ENCODE measurements at places on chromosomes 2 and 18. TPM values are rescaled to one million over a fixed set of nuclear protein-coding genes. Genes with fewer than 3 reads are reported as not detected.

- no peaks in the 10 kb centered on the region for H3K27me3 ChIP-seq
- no peak for DNase-seq
These were observed 493.3 kb downstream of the CMPK2 start for GRCh38 chr2:6372317-6372901.

DNA sequence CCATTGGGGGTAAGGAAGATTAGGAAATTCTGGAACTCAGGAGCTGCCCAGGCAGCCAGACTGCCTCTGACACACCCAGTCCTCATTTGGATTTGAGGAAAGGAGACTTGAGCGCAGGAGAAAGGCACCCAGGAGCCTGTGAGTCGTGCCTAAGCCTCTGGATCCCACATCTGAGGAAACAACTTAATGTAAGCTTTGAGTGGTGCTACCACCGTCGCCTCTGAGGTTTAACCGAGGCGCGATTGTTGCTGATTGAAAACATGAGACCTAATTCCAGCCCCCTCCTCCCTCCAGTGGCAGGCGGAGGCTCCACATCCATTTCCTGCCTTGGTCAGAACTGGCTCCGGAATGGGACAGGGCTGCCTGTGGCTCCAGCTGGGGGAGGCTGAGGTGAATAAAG, 176.7 kb upstream of the PKDCC start:
- H3K4me3 ChIP-seq, result no peak overlapping the region
- peaks cover 6% of the 10 kb centered on the region for H3K4me1 ChIP-seq
- peaks cover 6% of the 10 kb centered on the region for H3K27me3 ChIP-seq
- H3K27ac ChIP-seq, result no peak overlapping the region
- no peaks in the 10 kb centered on the region for H3K36me3 ChIP-seq

Gene INHBB
- not detected for total RNA-seq

Gene CACNB4
- total RNA-seq, result 0.12 TPM

Gene ZNF396
- 0.77 TPM for total RNA-seq

- H3K4me1 ChIP-seq, result no peaks in the 10 kb centered on the region
- DNase-seq, result no peak
- H3K27me3 ChIP-seq, result no peaks in the 10 kb centered on the region
- no peak overlapping the region for H3K4me3 ChIP-seq
- H3K27ac ChIP-seq, result no peak overlapping the region
These were observed 288.2 kb downstream of the NBAS start for GRCh38 chr2:15272942-15273341.

DNA sequence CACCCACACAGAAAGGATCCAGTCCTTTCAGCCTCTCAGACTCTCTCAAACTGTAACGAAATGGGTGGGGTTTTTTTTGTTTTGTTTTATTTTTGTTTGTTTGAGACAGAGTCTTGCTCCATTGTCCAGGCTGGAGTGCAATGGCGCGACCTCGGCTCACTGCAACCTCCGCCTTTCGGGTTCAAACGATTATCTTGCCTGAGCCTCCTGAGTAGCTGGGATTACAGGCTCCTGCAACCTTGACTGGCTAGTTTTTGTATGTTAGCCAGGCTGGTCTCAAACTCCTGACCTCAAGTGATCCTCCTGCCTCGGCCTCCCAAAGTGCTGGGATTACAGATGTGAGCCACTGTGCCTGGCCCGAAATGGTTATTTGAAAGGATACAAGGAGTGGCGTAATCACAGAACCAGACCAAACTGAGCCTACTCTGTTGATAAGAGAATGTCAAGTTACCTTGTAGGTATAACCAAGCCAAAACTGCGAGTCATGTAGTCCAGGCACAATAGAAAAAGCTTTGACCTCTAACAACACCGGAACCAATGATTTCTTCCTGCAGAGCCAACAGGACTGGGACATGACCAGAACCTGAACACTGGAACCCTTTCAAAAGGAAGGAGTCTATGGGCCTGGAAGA, 72.5 kb downstream of the NCAPH start:
- H3K4me3 ChIP-seq, result no peak overlapping the region
- DNase-seq, result no peak
- H3K27me3 ChIP-seq, result no peaks in the 10 kb centered on the region
- no peaks in the 10 kb centered on the region for H3K36me3 ChIP-seq
- H3K27ac ChIP-seq, result peak overlapping the region; percentile 92
- peaks cover 35% of the 10 kb centered on the region for H3K4me1 ChIP-seq

Gene MROH2A
- total RNA-seq, result not detected

DNA sequence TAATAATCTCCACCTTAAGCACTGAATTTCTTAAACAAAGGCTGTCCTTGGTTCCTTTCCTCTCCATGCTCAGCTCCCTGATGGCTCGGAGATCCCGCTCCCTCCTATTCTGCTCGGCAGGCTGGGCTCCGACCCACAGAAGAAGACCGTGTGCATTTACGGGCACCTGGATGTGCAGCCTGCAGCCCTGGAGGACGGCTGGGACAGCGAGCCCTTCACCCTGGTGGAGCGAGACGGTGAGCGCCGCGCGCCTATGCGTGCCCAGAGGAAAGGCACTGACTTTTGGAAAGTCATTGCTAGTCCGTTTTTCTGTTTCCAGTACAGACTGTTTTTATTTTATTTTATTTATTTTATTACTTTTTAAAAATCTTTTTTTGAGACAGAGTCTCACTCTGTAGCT, 9.6 kb downstream of the CNDP2 start:
- no peak overlapping the region for H3K4me3 ChIP-seq
- H3K36me3 ChIP-seq, result peaks cover 73% of the 10 kb centered on the region
- no peak for DNase-seq
- no peaks in the 10 kb centered on the region for H3K27me3 ChIP-seq
- H3K4me1 ChIP-seq, result peaks cover 30% of the 10 kb centered on the region
- H3K27ac ChIP-seq, result no peak overlapping the region

- H3K27ac ChIP-seq, result no peak overlapping the region
- no peak for DNase-seq
These were observed 180.9 kb downstream of the SMAD2 start for GRCh38 chr18:47749600-47749973.

GRCh38 chr2:3608373-3609278, 13.7 kb downstream of the COLEC11 start:
- no peaks in the 10 kb centered on the region for H3K27me3 ChIP-seq
- DNase-seq, result no peak
- peaks cover 10% of the 10 kb centered on the region for H3K4me1 ChIP-seq
- H3K27ac ChIP-seq, result peak overlapping the region; percentile 33

- H3K27me3 ChIP-seq, result no peaks in the 10 kb centered on the region
- H3K4me1 ChIP-seq, result peaks cover 12% of the 10 kb centered on the region
- no peak overlapping the region for H3K4me3 ChIP-seq
- H3K27ac ChIP-seq, result no peak overlapping the region
These were observed 174.6 kb downstream of the HAUS1 start for GRCh38 chr18:46278481-46279465.

- no peaks in the 10 kb centered on the region for H3K36me3 ChIP-seq
- H3K27me3 ChIP-seq, result no peaks in the 10 kb centered on the region
- no peak overlapping the region for H3K4me3 ChIP-seq
- no peak for DNase-seq
- H3K4me1 ChIP-seq, result no peaks in the 10 kb centered on the region
These were observed 239.0 kb upstream of the RAB6C start for GRCh38 chr2:129740504-129740903.

DNA sequence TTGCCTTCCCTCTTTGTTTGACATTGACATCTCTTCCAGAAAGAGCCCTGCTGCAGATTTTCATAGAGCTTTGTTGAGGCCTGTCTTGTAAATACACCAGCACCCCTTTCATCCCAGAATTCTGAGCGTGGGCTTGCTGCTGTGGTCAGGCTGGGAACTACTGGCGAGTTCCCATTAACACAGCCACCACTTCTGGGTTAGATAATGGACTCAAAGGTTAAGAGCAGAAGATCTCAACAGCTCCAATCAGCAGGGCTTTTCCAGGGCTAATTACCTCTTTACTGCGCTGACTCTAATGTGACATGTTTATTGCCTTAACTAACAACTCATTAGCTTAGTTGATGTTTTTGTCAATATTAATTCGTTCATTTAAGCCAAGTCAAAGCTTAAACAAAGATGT, 235.9 kb upstream of the BOD1L2 start:
- no peak overlapping the region for H3K4me3 ChIP-seq
- no peak for DNase-seq
- H3K27me3 ChIP-seq, result no peaks in the 10 kb centered on the region
- H3K36me3 ChIP-seq, result peaks cover 8% of the 10 kb centered on the region
- H3K27ac ChIP-seq, result no peak overlapping the region

- no peaks in the 10 kb centered on the region for H3K4me1 ChIP-seq
- no peaks in the 10 kb centered on the region for H3K27me3 ChIP-seq
- no peak overlapping the region for H3K4me3 ChIP-seq
These were observed 174.2 kb downstream of the PRPF40A start for GRCh38 chr2:152542995-152543481.

- H3K36me3 ChIP-seq, result no peaks in the 10 kb centered on the region
- H3K4me3 ChIP-seq, result no peak overlapping the region
- no peak overlapping the region for H3K27ac ChIP-seq
- no peaks in the 10 kb centered on the region for H3K4me1 ChIP-seq
- H3K27me3 ChIP-seq, result no peaks in the 10 kb centered on the region
These were observed 140.9 kb downstream of the CAPN13 start for GRCh38 chr2:30666266-30666874.

GRCh38 chr2:174877301-174877700, 113.0 kb upstream of the CHRNA1 start:
- no peak overlapping the region for H3K4me3 ChIP-seq
- no peak overlapping the region for H3K27ac ChIP-seq
- DNase-seq, result no peak
- H3K4me1 ChIP-seq, result no peaks in the 10 kb centered on the region
- no peaks in the 10 kb centered on the region for H3K36me3 ChIP-seq

Gene R3HDM1
- total RNA-seq, result 52.3 TPM

GRCh38 chr2:241445426-241445825, 63.0 kb downstream of the STK25 start:
- no peak overlapping the region for H3K4me3 ChIP-seq
- DNase-seq, result peak; percentile 38
- peaks cover 23% of the 10 kb centered on the region for H3K36me3 ChIP-seq
- peaks cover 34% of the 10 kb centered on the region for H3K4me1 ChIP-seq
- no peak overlapping the region for H3K27ac ChIP-seq

DNA sequence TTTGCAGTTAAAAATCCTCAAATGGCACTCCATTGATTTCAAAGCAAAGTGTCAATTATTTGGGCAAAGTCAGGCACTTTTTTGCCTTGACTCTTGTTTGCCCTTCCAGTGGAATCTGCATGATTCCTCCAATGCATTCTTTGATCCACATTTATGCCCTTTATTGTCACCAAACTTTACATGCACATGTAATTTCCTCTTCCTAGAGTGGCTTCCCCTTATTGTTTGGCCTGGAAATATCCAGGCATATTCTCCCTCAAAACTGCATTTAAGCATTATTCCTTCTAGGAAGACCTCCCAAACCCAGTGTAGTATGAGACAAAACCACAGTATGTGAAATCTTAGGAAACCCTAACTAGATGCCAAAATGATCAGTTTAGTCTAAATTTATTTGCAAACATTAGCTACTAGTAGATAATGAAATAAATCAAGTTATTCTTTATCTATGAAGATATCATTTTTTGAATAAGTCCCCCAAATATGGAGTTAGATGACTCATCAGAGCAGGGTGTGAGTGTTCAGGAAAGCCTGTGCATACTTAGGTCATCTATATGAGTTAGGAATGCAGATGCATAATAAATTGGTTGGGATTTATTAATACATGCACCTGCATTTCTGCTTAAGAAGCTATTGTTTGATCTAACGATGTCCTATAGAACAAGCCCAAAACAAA, 433.3 kb upstream of the TCF4 start:
- no peak for DNase-seq
- no peaks in the 10 kb centered on the region for H3K27me3 ChIP-seq
- no peak overlapping the region for H3K4me3 ChIP-seq
- no peaks in the 10 kb centered on the region for H3K36me3 ChIP-seq

DNA sequence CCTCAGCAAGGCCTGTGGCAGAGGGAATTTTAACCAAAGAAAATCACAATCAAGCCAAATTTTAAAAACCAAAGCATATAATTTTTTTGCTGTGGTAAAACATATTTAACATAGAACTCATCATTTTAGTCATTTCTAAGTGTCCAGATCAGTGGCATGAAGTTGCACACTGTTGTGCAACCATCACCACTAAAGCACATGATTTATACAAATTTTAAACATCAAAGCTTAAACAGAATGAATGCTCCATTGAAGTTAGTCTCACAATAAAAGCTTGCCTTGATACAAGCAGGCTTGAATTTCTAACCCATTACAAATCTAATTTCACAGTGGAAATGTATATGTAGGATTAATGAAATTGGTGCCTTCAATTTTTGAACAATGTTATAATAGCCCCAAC, 31.2 kb downstream of the FTCDNL1 start:
- DNase-seq, result no peak
- H3K27ac ChIP-seq, result no peak overlapping the region
- no peaks in the 10 kb centered on the region for H3K36me3 ChIP-seq

DNA sequence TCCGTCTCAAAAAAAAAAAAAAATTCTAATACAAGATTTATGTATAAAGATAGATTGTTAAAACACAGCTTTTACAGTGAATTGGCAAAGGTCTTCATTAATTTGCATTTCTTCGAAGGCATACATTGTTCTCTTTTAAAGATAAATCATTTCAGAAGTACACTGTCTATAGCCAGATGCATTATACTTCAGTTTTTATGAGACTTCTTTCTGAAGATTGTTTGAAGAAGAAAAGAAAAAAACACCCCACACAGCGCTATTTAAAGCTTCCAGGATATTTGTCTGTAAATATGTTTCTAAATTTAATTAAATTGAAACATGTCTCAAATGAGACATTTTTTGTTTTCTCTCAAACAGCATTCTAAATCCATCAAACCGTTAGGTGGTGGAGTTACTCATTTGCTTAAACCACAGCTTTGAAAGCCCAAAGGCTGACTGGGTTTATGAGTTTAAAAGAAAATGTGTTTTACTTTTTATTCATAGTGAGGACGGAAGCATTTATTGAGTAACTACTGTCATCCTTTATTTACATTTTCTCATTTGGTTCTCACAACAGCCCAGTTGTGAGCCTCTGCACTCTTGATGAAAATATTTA, 42.4 kb upstream of the C1GALT1C1L start:
- no peak overlapping the region for H3K27ac ChIP-seq
- peaks cover 12% of the 10 kb centered on the region for H3K27me3 ChIP-seq
- no peaks in the 10 kb centered on the region for H3K36me3 ChIP-seq
- H3K4me3 ChIP-seq, result no peak overlapping the region

Gene ATP6V1B1
- not detected for total RNA-seq

Gene MLPH
- total RNA-seq, result not detected

DNA sequence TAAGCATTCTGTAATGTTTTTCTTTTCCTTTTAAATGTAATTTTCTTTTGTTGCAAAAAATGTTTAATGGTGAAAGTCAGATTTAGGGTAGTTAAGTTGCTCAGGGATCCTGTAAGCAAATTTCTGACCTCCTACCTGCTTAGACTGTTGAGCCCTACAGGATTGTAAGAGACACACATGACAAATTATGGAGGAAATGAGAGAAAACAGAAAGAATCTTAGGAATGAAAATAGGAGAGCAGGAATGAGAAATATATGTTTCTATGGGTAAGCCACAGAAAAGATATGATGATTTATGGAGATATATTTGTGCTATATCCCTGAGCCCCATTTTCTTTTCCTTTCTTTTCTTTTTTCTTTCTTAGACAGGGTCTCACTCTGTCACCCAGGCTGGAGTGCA, 28.3 kb downstream of the CYBRD1 start:
- H3K27ac ChIP-seq, result no peak overlapping the region
- no peak for DNase-seq
- H3K36me3 ChIP-seq, result no peaks in the 10 kb centered on the region
- peaks cover 16% of the 10 kb centered on the region for H3K27me3 ChIP-seq
- peaks cover 4% of the 10 kb centered on the region for H3K4me1 ChIP-seq
- H3K4me3 ChIP-seq, result no peak overlapping the region

- no peaks in the 10 kb centered on the region for H3K27me3 ChIP-seq
- no peak for DNase-seq
- no peaks in the 10 kb centered on the region for H3K4me1 ChIP-seq
- no peaks in the 10 kb centered on the region for H3K36me3 ChIP-seq
- H3K27ac ChIP-seq, result no peak overlapping the region
- H3K4me3 ChIP-seq, result no peak overlapping the region
These were observed 289.0 kb downstream of the CDH2 start for GRCh38 chr18:27887711-27888495.

Measured in activated CD4-positive, alpha-beta T cell treated with anti-CD3 and anti-CD28 coated beads, Interleukin-2, amount 10 ng/mL, durations not matched to agents 7 days and 5 days (primary cell).